ENCODE measurements at places on chromosomes 1 and 21. TPM values are rescaled to one million over a fixed set of nuclear protein-coding genes. Genes with fewer than 3 reads are reported as not detected.

The ETV3L gene
- polyA plus RNA-seq = not detected

The PDZK1 gene
- 1.6 TPM for polyA plus RNA-seq

The CHIT1 gene
- not detected for polyA plus RNA-seq

The CFHR3 gene
- not detected for polyA plus RNA-seq

The OR6N1 gene
- not detected for polyA plus RNA-seq

The AMY2B gene
- 0.92 TPM for polyA plus RNA-seq

The UBL4B gene
- not detected for polyA plus RNA-seq

The BRDT gene
- polyA plus RNA-seq = not detected

The ITGB3BP gene
- 11.9 TPM for polyA plus RNA-seq

The PRKAA2 gene
- 0.56 TPM for polyA plus RNA-seq

The AQP10 gene
- polyA plus RNA-seq = not detected

The OR2T2 gene
- polyA plus RNA-seq = not detected

The SLC44A3 gene
- polyA plus RNA-seq = 0.29 TPM

GRCh38 chr21:46208761-46209721 is 19.5 kb downstream of the LSS start:
- no peak for DNase-seq

GRCh38 chr1:197920414-197921117 is 3.4 kb downstream of the LHX9 start:
- DNase-seq = no peak

DNA sequence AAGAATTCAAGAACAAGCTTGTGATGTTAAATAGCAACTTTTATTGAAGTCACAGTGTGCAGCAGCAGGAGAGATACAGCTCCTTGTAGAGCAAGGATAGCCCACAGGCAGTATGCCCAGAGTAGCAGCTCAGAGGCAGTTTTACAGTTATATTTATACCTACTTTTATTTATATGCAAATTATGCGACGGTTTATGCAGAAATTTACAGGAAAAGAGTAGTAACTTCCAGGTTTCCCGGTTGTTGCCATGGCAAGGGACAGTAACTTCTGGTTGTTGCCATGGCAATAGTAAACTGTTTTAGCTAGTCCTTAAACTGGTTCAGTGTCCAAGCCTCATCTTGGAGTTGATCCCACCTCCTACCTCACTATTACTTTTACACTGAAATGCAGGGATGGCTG is 344.6 kb upstream of the LYPLAL1 start:
- DNase-seq = peak; percentile 13

DNA sequence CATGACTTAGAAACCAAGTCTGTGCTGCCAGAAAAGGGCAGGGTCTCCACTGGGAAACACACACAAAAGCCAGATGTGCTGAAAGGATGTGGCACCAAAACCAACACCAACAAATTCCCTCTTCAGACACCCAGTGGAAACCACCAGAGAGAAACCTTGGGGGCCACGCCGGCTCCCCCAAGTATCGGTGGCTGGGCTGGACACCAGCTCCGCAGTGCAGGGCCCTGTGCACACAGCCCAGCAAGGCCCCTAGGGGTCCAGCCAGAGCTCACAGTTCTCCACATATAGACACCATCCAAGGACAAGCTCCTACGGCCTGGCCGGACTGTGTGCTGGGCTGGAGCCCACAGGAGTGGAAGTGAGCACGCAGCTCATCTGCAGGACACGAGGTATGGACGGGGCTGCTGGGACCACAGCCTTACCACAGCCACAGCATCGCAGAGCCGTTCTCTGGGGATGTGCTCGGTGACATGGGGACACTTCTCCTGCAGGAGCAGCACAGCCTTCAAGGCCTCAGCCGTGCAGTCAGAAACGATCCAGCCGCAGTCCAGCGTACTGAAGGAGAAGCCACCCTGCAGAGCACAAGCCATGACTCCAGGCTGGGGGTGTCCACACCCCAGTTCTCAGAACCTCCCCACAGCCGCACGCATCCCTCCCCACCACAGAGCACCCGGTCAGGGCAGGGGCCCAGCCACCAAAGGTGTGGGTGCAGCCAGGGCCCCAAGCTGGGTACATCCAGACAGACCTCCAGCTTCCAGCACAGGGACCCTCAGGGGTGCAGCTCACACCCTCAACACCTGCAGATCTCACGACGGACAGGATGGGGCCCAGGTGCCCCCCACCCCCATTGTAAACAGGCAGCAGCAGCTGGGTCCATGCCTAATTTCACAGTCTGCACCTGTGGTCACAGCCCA is 21.3 kb downstream of the LSS start:
- DNase-seq = no peak

GRCh38 chr1:101976161-101976560 is 20.6 kb downstream of the OLFM3 start:
- no peak for DNase-seq

- no peak for DNase-seq
These were observed 17.4 kb downstream of the CYYR1 start for GRCh38 chr21:26555540-26556146.

DNA sequence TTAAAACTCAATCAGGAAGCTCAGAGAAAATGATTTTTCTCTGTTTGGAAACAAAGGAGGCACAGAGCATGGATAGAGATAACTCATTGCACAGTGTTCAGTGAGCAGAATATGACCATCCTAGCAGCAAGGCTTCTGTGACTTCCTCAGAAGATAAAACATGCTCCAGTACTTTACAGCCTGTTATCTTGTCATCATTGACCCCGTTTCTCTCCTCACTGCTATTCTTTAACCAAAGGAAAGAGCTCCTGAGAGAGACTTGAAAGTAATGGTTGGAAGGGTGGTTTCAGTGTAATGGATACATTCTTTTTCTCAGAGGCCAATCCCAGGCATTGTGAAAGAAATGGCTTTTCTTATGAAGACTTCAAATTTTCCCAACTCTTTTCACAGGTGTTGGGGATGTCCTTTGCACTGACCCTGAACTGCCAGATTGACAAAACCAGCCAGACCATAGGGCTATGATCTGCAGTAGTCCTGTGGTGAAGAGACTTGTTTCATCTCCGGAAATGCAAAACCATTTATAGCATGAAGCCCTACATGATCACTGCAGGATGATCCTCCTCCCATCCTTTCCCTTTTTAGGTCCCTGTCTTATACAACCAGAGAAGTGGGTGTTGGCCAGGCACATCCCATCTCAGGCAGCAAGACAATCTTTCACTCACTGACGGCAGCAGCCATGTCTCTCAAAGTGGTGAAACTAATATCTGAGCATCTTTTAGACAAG is 25.9 kb downstream of the CD53 start:
- no peak for DNase-seq

DNA sequence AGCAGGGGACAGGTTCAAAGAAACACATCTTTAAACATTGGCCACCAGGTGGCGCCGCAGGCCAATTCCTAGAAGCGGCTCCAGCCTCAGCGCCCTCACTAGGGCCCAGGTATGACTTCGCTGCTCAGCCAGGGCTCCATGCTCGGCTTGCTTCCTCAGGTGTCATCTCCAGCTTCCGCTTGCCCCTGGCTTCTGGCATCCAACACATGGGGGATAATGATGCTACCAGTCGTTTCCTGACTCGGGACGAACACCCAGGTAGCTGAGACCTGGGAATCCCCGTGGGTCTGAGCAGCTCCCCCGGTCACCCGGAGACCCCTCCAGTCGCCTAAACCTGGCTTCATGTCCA is 8.5 kb upstream of the MEX3A start:
- peak; percentile 71 for DNase-seq

GRCh38 chr1:210500831-210501230 is 172.1 kb downstream of the HHAT start:
- peak; percentile 19 for DNase-seq

DNA sequence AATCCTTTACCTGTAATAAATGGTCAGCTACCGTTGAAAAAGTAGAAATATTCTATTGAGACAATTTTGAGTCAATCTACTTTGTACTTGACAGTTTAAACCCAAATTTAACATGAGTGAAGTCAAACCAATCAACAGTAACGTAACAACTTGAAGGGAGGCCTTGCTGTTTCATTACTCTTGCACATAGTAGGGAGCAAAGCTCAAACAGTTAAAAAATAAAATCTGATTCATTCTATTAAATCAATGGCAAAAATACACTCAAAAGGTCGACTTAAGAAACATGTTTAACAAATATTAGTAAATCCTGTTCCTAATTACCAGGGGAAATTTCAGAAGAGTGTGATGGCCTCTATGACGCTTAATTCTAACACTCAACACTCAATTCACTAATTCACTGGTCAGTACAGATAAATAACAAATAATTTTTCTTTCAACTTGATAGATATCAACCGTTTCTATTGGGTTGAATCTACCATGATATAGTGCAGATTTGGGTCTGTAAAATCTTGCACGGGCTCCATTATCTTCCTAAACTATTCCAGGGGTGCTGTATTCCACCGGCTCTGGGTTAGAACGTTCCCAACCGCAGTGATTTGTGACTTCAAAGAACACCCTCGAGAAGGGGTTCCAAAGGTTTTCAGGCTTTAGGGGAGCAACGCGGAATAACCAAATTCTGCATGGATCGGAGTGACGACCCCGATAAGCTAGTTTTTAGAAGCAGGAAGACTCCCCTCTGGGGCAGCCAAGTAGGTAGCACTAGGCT is 1.4 kb downstream of the TARBP1 start:
- DNase-seq = no peak

DNA sequence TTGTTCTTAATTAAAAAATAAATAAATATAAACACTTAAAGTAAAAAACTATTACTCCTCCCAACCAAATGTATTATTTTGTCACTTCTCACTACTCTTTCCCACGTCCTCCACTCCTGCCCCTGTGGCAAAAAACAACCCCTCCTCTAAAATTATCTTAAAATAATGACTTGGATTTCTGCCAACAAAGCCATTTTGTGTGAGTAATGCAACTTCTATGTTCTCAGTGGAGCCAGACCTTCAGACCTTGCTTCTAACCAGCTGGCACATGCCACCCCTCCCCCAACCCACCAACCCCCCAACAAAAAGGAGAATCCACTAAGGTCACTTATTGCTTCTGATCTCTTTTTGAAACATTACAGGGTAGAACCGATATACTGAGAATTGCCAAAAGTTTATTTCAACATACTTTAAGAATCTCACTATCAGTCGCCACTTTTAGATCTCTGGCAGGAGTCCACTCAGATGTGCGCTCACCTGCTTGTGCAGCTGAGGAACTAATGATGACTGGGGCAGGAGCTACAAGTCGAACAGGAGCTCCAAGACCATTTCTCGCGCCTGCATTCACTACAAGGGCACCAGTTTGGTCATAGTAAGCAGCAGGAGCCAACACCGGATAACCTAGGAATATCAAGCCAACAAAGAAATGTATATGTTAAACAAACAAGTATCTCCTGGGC is 58.3 kb upstream of the SDC3 start:
- peak; percentile 70 for DNase-seq

DNA sequence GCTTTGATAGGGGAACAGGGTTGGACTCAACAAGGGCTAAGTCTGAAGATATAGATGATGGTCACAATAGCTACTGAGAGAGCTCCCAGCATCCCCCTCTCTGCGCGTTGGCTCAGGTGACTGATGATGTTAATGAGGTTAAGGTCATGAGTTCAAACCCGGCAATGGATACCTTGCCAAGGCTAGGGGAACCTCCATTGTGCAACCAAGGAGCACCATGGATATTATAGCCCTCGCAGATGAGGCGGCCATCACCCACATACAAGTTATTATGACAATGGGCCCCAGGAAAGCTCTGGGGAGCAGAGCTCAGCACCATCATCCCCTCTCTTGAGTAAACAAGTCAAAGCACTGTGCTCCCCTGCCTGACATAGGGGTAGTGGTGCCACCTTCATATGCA is 8.2 kb downstream of the KCNA2 start:
- no peak for DNase-seq

- DNase-seq = peak; percentile 99
These were observed 60.4 kb downstream of the ALG14 start for GRCh38 chr1:95012389-95012788.

DNA sequence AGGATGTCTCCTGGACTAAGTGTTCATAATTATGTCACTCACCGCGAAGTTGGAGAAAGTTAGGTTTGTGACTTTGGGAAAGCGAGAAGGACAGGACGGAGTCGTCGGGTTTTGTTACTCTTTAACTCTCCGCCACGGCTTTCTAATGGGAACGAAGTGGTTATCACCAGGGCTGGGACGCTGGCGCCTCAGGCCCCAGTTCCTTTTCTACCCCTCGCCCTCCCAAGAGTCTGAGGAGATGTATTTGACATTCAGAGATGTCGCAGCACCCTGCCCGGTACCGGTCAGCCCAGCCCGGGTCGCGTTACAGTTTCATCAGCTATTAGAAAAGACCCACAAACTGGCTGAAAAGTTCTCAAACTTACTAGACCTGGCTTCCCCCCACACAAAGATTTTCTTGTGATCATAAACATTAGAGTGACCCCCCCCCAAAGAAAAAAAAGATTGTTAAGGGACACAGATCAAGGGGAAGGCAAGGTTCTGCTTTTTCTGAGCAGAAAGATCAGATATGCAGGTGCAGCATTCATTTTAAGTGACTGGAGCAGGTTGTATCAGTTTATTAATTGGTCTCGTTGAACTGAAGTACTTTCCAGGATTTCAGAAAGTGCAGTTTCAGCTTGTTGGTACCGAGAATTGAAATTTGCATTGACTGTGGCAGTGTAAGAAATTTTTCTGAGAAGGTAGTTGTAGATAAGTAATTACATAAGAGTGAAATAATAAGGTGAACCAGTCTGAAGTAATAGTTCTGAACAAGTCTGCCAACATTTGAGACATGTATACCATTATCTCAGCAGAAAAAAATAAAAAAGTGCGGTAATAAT is 859 bp upstream of the ZBTB18 start:
- no peak for DNase-seq

Data from IMR-90 (cell line).